ENCODE measurements at places on chromosomes 3 and 15. TPM values are rescaled to one million over a fixed set of nuclear protein-coding genes. Genes with fewer than 3 reads are reported as not detected.

CEP19 gene
- 2.4 TPM for polyA plus RNA-seq

XCR1 gene
- polyA plus RNA-seq = not detected

FAM81A gene
- polyA plus RNA-seq = not detected

DNA sequence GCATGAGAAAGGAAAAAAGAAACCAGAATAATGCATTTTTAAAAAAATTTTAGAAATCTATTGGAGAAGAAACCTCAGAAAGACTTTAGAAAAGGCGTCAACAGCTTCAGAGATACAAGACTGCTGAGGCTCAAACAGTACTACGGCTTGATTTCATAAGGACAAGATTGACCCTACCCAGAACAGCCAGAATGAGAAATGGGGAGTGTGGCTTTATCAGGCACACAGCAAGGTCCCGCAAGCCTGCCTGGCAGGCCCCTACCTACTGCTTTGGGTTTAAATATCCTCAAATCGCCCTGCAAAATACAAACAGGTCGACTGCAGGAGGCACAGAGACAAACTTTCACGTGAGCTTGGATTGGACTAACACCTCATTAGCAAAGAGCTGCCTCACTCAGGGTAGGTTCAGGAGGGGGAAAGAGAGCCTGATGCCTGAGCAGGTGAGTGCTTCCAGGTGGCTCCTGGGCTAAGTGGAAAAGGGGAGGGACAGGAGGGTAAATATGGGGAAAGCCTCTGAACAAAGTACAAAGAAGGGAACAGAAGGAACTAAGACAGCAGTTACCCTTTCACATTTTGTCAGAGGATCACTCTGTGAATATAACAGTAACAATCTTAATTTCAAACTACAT lies 87.5 kb downstream of the RORA start:
- DNase-seq = no peak

LHFPL4 gene
- not detected for polyA plus RNA-seq

DNA sequence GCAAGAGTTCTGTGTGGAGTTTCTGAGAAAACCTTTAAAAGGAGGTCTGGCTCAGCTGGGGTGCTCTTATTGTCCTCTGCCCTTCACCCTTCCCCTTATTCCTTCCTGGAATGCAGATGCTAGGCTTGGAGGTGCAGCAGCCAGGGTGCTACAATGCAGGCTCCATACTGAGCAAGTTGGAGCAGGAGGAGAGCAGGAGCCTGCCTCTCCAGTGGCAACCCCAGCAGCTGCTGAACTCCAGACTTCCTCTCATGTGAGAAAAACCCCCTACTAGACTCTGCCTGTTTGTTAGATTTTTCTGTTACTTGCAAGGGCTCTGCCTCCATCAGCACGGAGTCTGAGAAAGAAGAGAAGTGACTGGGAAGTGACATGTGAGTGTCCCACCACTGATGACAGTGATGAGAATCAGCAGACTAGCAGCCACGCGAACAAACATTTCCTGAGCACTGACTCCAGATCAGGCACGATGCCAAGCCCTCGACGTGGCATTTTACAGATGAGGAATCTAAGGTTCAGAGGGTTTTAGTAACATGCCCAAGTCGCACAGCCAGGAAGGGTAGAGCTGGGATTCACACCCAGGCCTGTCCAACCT lies 16.1 kb upstream of the RARRES1 start:
- no peak for DNase-seq

ZNF660 gene
- 0.72 TPM for polyA plus RNA-seq

DNA sequence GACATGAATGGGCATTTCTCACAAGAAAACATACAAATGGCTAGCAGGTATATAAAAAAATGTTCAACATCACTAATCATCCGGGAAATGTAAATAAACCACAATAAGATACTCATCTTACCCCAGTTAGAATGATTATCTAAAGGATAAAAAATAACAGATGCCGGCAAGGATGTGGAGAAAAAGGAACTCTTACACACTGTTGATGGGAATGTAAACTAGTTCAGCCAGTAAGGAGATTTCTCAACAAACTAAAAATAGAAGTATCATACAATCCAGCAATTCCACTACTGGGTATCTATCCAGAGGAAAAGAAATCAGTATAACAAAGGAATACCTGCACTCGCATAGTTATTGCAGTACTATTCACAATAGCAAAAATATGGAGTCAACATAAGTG lies 124.2 kb downstream of the SATB1 start:
- peak; percentile 10 for DNase-seq

TMC3 gene
- polyA plus RNA-seq = not detected

- no peak for DNase-seq
These were observed 30.6 kb downstream of the PTX3 start for GRCh38 chr3:157467200-157467599.

DNA sequence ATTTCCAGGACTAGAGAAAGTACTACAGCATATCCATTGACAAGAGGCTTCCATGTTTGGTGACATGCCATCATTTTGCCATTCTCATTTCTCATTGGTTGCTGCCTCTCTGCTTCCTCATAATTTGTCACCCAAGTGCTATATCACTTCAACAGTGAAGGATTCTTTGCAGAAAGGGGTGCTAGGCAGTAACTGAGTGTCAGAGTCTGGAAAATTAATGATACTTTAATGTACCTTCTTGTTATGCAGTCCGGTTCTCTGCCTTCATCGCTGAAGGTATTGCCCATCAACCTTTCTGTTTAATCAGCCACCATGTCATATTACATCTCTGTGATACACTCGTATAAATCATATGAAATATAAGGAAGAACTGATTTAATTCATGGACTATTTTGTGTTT lies 550.3 kb downstream of the ROBO2 start:
- DNase-seq = no peak

- no peak for DNase-seq
These were observed 13.3 kb downstream of the MYO5A start for GRCh38 chr15:52515343-52515742.

SLC15A2 gene
- 0.11 TPM for polyA plus RNA-seq

Data from BJ (cell line).